ENCODE measurements at places on chromosomes 2 and 18. TPM values are rescaled to one million over a fixed set of nuclear protein-coding genes. Genes with fewer than 3 reads are reported as not detected.

GRCh38 chr18:63421514-63421913 is 762 bp downstream of the VPS4B start:
- no peak for DNase-seq

DNA sequence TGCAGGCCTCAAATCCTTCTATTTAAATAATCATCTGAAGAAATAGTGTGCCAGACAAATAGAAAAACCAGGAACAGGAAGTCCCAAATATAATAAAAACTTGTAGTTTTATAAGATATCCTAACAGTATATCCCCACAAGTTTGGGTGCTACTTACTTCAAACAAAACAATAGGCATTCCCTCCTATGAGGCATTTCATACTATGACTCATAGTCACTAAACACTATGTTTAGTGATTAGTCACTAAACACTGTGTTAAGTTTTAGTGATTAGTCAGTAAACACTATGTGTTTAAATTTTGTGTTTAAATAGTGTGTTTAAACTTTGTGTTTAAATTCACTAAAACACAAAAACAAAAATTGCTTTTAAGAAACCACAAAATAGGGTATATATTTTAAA is 407.0 kb upstream of the CDH19 start:
- no peak for DNase-seq

GRCh38 chr2:34578641-34579040 is 979.5 kb upstream of the FAM98A start:
- DNase-seq, result no peak

- no peak for DNase-seq
These were observed 49.9 kb downstream of the KLF7 start for GRCh38 chr2:207115715-207116364.

- no peak for DNase-seq
These were observed 15.7 kb downstream of the DYNC1I2 start for GRCh38 chr2:171702781-171703556.

DNA sequence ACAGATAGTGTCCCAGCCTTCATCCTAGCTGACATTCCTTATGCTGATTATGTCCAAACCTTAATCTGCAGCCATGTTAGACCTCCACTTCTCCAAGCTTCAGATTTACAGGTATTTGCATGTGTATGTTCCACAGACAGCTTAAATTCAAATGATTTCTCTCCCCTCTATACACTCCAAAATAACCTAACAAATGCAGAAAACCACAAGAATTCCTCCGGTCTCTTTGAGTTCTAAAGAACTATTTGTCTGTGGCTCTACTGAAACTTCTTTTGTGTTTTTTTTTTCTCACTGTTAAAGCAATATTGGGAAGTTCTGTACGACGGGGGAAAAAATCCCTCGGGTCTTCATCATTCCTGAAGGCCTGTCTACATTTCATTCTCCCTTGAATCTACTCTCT is 8.6 kb downstream of the NDUFS1 start:
- DNase-seq, result no peak

DNA sequence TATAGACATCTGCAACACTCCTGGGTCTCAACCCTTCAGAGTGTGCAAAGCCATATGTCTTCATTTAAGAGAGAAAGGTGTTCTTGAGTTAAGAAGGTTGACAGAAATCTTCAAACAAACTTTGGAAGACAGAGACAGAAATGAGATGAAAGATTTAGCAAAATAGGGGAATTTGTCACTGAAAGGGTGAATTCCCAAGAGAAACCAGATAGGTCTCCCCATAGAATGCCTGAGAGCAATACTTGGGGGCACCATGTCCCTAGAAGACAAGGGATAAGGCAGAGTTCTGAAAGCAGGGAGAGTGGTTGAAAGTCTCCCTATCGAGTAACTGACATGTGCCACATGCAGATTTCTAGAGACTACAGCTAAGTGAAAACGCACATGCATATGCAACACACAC is 50.0 kb downstream of the AP1S3 start:
- no peak for DNase-seq

GRCh38 chr2:149160701-149161217 is 122.3 kb downstream of the LYPD6B start:
- DNase-seq, result no peak

- DNase-seq, result no peak
These were observed 49.1 kb downstream of the EML6 start for GRCh38 chr2:54772531-54772930.

DNA sequence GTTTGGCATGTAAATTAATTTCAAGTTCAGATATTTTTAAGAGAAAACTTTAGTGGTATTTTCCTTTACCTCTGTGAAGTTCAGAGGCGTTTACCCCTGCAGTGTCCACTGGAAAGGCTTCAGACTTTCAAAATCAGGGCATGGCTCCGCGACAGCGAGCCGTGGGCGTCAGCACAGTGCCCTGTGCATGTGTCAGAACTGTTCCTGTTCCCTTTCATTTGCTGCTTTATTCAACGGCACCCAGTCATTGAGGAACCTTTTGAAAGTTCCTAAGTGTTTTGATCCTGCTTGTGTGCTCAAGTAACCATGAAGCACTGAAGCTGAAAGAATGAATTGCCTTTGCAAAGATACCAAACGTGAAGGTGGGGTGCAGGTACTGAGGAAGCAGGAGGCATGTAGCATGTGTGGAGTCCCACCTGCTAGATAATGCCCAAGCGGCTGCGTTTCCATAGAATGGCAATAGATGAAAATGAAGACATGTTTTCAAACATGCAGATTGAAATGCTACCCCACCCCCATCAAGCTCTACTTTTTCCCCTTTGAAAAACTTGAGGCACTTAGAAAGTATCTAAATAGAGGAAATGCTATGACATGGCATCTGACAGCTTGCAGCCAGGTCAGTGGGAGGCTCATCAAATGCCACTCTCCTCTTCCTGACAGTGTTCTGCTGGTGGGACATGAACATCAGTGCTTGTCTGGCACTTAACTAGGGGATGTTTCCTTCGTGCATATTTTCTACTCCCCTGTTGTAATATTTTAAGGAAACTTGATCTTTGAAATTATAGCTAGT is 148.6 kb downstream of the ZNF236 start:
- no peak for DNase-seq

DNA sequence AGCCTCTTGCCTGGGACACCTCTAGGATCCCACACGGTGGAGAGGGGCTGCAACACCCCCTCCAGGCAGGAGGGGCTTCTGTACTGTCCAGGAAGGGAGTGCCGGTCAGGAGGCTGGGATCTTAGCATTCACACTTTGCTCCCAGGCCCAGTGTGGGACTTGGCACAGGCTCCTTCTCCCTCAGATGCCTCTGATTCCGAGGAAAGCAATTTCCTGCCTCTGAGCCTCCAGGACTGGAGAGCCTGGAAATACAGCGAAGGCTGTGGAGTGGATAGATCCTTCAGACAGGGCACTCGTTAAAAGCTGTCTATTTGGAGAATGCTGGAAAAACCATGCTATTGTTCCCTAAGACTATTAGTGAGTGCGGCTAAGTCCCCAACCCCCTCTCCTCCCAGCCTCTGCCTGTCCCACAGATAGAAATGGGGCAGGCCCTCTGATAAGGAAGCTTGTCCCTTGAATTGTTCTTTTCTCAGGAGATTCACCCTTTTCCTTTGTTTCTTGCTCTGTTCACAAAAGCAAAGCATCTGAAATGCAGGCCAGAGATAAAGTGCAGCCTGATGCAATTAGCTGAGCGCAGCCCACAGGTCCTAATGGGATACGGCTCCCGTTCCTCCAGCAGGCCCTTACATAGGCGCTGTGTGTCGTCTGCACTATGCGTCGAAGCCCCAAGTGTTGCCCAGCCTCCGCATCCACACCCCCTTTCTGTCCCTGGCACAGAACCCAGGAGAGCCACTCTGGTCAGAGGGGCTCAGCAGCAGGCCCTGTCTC is 252.2 kb downstream of the KLHL29 start:
- DNase-seq, result no peak

GRCh38 chr2:121173112-121173511 is 111.9 kb downstream of the TFCP2L1 start:
- no peak for DNase-seq

DNA sequence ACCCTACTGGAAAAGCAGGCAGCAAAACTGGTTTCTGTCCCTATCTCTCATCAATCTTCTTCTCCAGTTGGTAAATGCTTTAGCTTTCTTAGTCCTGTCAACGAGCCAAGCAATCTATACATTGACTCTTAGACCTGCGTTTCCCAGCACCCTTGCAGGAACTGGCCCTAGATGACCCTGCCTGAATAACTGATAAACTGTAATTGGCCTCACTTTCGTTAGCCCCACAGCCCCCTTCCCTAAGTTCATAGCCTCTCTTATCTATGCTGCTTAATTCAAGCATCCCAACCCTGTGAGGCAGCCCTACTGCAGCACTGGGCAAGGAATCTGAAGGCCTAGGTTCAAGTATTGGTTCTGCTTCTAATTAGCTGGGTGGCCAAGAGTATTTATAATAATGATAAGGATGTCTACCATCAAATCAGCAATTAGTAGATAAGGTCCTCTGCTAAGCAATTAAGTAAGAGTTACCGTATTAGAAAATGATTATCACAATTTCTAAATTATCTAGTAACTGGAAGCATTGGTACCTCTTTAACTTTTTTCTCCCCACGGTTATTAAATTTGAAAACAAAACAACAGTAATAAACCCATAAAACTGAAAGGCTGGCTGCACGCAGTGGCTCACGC is 86.4 kb upstream of the RMDN2 start:
- DNase-seq, result no peak

DNA sequence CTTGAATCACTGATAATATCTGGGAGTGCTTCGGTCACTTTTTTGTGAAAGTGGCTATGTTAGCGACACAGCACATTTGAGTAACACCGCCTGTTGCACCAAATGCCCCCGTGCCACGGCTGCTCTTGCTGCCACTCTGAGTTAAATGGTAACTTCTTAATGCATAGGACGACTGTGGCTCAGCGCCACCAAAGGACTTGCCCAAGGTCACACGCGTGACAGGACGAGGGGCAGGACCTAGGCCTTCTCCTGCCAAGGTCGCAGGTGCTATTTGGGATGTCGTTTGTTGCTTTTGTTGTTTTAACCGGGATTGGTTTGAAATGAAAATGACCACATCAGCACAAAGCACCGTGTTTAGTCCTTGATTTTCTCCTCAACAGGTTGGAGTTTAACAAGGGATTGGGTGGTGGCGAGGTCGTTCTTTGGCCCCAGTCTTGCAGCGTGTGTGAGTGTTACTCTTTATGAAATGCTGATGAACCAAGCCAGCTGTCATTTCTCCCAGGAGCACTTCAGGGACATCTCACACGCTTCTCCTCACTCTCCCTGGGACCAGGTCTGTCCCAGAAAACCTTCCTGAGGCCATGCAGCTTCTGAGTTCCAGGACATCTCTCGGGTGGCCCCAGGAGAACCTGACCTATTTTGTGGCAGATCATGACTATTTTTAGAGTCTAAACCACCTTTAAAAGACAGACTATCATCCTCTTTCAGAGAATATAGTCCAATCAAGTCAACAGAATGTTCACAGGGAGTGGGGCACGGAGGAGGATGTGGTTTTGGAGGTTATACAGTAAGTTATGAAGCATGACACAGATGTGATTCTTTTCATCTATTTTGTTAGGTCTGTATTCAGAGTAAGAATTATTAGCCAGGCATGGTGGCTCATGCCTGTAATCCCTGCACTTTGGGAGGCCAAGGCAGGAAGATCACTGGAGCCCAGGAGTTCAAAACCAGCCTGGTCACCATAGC is 49.9 kb downstream of the MTCL1 start:
- DNase-seq, result no peak

DNA sequence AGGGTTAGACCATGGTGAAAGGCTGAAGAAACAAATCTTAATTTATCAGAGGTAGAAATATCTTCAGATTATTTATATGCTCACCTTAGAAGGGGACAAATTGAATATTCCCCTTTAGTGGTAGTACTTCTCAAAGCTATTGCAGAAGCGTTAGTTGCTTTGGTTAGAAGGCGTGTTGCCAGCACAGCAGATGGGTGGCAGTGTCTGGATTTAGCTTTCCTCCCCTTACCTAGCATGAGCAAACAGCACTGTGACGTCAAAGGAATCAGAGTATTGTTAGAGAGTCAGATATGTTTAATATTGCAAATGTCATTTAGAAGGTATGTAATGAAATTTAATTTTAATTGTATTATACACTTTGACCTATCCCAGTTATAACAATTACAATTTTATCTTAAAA is 27.2 kb upstream of the GALR1 start:
- no peak for DNase-seq

- DNase-seq, result no peak
These were observed 28.0 kb upstream of the PIEZO2 start for GRCh38 chr18:11177382-11177781.

GRCh38 chr2:159196393-159196925 is 90.0 kb downstream of the WDSUB1 start:
- no peak for DNase-seq

DNA sequence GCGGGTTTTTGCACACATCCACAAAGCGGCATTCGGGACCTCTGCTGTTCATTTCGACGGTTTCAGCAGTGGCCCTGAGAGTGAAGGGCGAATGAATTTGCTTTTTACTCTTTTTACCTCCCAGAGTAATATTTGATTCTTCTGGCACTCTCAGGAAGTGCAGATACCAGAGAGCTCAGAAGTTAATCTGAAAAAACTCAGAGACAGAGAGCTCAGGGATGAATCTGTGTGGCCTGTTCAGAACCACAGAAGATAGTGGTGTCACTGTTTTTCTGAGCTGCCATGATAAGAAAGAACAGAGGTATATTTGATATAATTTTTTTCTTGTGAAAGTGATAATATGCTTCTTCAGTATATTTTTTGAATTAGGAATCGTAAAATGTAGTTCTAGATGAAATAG is 129.3 kb downstream of the MBP start:
- DNase-seq, result no peak

DNA sequence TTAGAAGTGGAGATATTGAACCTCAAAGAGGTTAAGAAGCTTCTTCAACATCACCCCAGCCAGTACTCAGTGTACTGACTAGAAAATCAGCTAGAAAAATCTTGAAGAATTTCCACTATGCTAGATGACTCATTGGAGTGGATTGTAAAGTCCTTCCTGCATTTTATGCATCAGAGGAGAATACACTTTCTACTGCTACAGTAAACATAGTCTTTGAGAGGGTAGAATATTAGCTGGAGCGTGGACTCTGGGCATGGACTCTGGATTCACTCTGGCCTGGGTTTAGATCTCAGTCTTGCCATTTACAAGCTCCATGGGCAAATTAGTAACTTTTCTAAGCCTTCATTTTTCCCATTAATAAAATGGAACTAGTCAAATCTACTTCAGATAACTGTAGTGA is 215.9 kb downstream of the IRS1 start:
- DNase-seq, result no peak

- DNase-seq, result no peak
These were observed 154.8 kb downstream of the TGIF1 start for GRCh38 chr18:3604498-3605408.

GRCh38 chr18:23181547-23181946 is 46.3 kb downstream of the CABLES1 start:
- no peak for DNase-seq

MEIS1 gene
- total RNA-seq, result 76.6 TPM

OTX1 gene
- total RNA-seq, result not detected

PRADC1 gene
- total RNA-seq, result 12.4 TPM

TRAPPC12 gene
- total RNA-seq, result 83.8 TPM

ACVR1C gene
- 0.33 TPM for total RNA-seq

CDH2 gene
- total RNA-seq, result 10.1 TPM

PCARE gene
- not detected for total RNA-seq

SGPP2 gene
- total RNA-seq, result 0.54 TPM

C2orf15 gene
- 0.65 TPM for total RNA-seq

LRRTM1 gene
- total RNA-seq, result 0.39 TPM
